ENCODE measurements at places on chromosomes 7 and 10. TPM values are rescaled to one million over a fixed set of nuclear protein-coding genes. Genes with fewer than 3 reads are reported as not detected.

The GPR22 gene
- not detected for total RNA-seq

The GBX1 gene
- total RNA-seq = 0.27 TPM

The CYP3A7 gene
- not detected for total RNA-seq

The AKR1C2 gene
- total RNA-seq = 1.2 TPM

The MGMT gene
- 11.8 TPM for total RNA-seq

The ZNF680 gene
- total RNA-seq = 13.9 TPM

The JAZF1 gene
- total RNA-seq = 11.9 TPM

The WIPF3 gene
- 10.5 TPM for total RNA-seq

The NAT16 gene
- 0.62 TPM for total RNA-seq

The POMZP3 gene
- 15.1 TPM for total RNA-seq

The SEC61G gene
- 186 TPM for total RNA-seq

The PRKG1 gene
- 15.6 TPM for total RNA-seq

The GNAT3 gene
- total RNA-seq = not detected

The ENO4 gene
- 1.1 TPM for total RNA-seq

The AKR1C1 gene
- total RNA-seq = 3.9 TPM

The RSU1 gene
- total RNA-seq = 46.4 TPM

The CYP26C1 gene
- 0.11 TPM for total RNA-seq

The OR6B1 gene
- not detected for total RNA-seq

The TTYH3 gene
- total RNA-seq = 178 TPM

The DIP2C gene
- total RNA-seq = 10.9 TPM

The C7orf33 gene
- total RNA-seq = not detected

The SFTPA2 gene
- 5.9 TPM for total RNA-seq

The PNLIPRP1 gene
- total RNA-seq = 0.68 TPM

The ZNF365 gene
- 0.39 TPM for total RNA-seq

The ZDHHC4 gene
- 46.4 TPM for total RNA-seq

The ENTPD1 gene
- 2.3 TPM for total RNA-seq

Measured in WTC11 (cell line).